ENCODE measurements at places on chromosomes 5 and 9.

DNA sequence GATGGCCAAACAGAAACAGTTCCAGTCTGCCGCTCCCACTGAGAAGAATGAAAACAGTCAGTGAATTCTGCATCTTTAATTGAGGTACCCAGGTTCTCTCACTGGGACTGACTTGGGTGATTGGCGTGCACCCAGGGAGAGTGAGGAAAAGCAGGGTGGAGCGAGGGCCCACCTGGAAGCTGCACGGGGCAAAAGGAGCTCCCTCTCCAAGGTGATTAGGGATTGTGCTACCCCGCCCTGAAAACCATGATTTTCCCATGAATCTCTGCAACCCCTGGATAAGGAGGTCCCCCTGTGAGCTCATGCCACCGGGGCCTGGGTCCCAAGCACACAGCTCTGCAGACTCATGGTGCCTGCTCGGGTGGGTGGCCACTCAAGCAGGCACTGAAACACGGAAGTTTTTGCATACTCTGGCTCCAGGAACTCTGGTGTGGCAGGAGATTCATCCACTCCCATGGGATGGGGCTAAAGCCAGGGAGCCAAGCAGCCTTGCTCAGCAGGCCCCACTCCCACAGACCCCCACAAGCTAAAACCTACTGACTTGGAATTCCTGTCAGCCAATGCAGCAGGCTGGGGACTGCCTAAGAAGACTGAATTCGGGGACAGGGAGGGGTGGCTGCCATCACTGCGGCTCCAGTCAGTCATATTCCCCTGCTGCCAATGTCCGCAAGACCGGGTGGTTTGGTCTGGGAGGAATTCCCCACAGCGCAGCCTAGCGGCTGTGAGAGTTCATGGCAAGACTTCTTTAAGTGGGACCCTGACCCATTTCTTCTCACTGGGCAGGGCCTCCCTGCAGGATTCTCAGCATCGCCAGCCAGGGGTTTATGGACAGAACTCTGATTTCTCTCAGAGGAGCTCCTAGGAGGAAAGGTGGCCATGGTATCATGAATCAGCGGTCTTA lies 652.2 kb upstream of the RGMB start:
- no peak for DNase-seq

GRCh38 chr5:130164966-130165365 lies 260.7 kb downstream of the CHSY3 start:
- no peak for DNase-seq

- DNase-seq, result no peak
Observed at GRCh38 chr5:14054965-14055963, 87.9 kb upstream of the TRIO start.

DNA sequence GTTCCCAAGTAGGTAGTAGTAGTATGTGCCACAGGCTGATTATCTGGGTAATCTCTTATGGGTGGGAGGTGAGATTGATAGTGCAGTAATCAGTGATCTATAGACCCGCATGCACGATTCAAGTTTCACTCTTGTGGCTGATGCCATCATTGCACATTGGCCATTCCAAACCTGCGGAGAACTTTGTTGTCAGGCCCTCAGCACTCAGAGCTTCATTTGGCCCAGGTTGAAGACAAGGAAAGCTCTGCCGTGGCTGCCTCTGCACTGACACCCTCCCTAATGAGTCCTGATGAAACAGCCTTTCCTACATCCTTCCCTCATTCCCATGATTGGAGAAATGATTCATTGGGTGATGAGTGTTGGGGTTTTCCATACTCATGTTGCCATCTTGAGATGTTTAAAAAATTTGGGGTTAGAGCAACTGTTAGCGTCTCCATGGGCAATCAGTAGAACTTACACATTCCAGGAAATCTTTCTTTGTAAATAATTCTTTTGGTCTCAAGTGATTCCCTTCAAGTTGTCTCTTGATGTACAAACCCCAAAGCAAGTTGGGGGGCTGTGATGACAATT lies 22.9 kb downstream of the PROP1 start:
- DNase-seq, result no peak

GRCh38 chr5:115377468-115378217 lies 81.2 kb upstream of the CCDC112 start:
- DNase-seq, result no peak

GRCh38 chr5:95380103-95380628 lies 11.0 kb upstream of the FAM81B start:
- DNase-seq, result no peak

- no peak for DNase-seq
Observed at GRCh38 chr5:112915831-112916230, 6.2 kb downstream of the REEP5 start.

- DNase-seq, result no peak
Observed at GRCh38 chr5:139950436-139950835, 92.7 kb downstream of the NRG2 start.

GRCh38 chr5:139658928-139659667 lies 10.9 kb downstream of the CXXC5 start:
- no peak for DNase-seq

DNA sequence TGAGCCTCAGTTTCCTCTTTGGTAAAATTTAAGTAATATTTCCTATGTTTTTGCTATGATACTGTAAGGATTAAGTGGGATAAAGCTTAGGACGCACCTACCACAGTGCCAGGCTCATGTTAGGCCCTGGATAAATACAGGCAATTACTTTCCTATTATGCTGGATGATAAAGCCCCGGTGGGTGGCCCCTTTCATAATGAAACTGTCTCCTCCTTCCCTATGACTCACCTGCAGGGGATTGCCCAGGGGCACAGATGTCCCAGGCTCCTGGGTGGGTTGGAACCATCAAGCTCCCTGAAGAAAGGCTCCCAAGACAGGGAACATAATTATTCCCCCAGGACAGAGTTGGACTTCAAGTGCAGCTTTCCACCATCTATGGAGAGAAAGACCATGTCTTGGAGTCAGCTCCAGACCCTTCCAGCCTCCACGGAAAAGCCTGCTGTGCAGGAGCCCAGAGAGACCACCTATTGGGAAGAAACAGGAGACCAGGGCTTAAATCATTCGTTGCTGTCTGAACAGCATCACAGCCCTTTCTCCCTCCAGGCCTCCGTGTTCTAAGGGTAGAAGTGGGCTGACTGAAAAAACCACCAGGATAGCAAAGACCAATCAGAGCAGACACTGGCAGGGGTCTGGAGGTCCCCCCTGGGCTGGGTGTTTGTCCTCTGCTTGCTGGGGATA lies 43.2 kb upstream of the FOXE1 start:
- DNase-seq, result no peak

DNA sequence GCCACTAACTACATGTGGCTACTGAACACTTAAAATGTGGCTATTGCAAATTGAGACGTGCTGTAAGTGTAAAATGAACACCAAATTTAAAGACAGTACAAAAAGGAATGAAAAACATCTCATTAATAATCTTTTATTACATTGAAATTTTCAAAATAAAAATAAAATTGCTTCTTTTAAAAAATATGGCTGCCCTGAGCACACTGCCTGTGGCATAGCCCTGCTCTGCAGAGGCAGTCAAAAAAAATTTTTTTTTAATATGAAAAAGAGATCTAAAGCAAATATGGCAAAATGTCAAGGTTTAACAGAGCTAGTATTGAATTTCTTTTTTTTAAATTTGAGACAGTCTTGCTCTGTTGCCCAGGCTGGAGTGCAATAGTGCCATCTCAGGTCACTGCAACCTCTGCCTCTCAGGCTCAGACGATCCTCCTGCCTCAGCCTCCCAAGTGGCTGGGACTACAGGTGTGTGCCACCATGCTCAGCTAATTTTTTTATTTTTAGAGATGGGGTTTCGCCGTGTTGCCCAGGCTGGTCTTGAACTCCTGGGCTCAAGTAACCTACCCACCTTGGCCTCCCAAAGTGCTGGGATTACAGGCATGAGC lies 25.6 kb downstream of the CARNMT1 start:
- DNase-seq, result no peak

Data from NCI-H2029 (cell line).